T follicular helper cell (primary cell): ENCODE measurements at places on chromosomes 12 and 14.

- no peak for DNase-seq
Observed at GRCh38 chr12:11836282-11837151, 187.0 kb downstream of the ETV6 start.

- DNase-seq = no peak
Observed at GRCh38 chr14:53048631-53049030, 97.8 kb upstream of the FERMT2 start.

DNA sequence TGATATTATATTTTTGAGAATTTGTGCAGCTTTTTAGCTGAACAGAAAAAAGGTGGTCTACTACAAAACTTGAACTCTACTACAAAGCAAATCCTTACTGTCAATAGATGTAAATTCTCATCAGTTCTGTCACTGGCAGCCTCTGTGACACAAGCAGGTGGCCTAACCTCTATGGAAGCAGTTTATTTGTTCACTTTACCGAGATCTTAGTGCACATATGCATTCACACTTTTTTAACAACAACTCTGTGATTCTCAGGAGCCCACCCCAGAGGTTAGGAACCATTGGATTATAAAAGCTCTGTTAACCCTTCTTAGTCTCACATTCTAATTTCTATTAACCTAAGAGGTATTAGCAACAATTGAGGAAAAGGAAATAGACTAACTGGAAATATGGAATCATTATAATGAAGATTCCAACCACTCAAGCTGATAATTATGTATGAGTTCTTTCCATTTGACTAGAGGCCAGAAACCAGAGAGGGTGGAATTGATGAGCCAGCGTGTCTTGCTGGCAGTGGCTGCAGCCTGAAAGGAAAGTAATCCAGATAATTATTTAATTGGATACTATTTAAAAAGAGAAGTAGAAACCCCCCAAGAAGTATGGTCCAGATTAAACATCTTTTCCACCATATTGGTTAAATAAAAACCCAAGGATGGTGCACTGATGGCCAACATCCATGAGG lies 451.1 kb downstream of the TMEM117 start:
- DNase-seq = no peak

GRCh38 chr14:92437309-92437708 lies 76.3 kb upstream of the RIN3 start:
- DNase-seq = no peak

GRCh38 chr12:55728186-55728938 lies 447 bp downstream of the CD63 start:
- DNase-seq = no peak

DNA sequence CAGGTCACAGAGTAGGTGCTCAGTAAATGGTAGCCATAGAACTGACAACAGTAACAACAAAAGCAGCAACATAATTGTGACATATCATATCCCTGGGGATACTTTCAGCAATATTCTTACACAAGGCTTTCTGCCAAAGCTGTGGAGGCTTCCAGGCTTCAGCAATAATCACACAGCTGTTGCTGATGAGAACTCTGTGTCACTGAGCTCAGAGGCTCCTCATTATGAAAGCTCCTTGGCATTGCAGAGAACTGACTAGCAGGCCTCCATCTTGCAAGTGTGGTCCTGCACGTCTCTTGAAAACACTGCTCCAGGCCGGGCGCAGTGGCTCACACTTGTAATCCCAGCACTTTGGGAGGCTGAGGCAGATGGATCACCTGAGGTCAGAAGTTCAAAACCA lies 97.3 kb upstream of the BTG1 start:
- no peak for DNase-seq

DNA sequence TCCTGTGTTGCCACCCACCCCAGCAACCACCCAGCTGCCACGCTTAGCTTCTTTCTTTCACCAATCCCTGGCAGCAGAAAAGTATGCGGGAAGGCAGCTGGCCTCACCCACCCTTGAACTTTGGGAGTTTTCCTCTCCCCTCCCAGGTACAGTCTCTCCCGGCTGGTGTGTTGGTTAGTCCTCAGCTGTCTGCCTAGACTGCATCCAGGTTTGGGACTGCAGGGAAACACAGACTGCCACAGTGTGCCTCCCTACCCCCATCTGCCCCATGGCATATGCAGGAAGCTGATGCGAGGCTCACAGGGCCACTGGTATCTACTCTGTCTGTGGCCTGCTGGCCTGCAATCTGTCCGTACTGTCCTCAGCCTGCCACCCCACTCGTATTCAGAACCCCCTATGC lies 2.1 kb downstream of the CD9 start:
- DNase-seq = no peak

- DNase-seq = no peak
Observed at GRCh38 chr14:72722201-72722785, 171.6 kb downstream of the DPF3 start.

DNA sequence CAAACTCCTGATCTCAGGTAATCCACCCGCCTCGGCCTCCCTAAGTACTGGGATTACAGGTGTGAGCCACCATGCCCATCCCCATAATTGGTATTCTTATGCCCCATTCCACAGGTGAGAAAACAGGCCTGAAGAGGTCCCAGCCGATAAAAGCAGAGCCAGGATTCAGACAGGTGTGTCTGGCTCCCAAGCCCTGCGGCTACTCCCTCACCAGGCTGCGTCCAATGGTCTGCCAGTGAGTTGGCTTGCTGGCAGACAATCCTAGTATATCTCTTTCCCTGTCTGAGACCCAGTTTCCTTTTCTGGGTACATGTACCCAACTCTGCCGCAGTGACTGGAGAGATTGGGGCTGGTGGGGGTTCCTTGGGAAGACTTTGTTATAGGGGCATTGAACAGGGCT lies 1.9 kb upstream of the TSPAN9 start:
- no peak for DNase-seq

DNA sequence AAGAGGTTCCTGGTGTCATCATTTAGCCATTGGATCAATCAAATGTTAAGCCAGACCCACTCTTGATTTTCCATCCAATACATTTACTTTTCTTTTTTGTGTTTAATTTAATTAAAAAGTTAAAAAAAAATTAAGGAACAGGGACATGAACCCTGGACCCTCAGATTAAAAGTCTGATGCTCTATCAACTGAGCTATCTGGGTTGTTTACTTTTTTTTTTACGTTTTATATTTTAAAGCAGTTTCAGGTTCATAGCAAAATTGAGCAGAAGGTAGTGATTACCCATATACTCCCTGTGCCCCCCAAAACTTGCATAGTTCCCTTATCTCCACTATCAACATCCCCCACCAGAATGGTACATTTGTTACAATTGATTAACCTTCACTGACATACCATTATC lies 3.0 kb upstream of the ACOT4 start:
- no peak for DNase-seq

DNA sequence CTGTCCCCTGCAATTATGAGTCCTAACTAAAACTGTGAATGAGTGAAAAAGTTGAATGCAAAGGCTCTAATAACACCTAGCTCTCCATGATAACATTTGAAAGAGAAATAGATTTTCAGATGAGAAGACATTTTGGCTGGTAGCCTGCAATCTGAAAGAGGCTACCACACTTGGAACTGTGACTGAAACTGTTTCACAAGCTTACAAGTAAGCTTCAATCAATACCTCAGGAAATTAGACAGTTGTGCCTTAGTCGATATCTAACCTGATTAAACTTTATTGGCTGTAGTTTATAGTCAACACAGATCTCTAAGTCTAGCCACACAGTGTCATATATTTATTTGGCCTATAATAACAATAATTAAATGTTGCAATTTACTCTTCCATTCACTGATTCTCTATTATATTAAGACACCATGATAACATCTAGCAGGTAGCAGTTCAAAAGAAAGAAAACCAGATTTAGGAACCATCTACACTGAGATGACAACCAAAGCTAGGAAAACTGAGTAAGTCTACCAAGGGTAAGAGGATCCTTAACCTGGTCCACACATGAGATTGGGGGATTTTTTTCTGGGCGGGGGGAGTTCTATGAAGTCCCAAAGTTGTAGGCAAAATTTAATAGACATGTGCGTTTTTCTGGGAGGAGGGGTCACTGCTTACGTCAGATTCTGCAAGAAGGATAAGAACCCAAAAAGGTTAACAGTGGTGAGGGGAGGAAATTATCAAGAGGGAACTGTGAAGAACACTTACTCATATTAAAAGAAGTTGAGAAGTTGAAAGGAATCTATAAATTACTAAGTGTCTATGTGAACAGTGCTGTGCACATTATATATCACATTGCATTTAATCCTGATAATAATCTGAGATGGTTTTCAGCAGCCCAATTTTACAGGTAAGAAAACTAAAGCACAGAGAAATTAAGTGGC lies 65.8 kb downstream of the NUMB start:
- DNase-seq = no peak

GRCh38 chr12:44148936-44149335 lies 313.1 kb downstream of the TMEM117 start:
- DNase-seq = no peak

- no peak for DNase-seq
Observed at GRCh38 chr12:94951071-94951934, 52.2 kb downstream of the NDUFA12 start.

DNA sequence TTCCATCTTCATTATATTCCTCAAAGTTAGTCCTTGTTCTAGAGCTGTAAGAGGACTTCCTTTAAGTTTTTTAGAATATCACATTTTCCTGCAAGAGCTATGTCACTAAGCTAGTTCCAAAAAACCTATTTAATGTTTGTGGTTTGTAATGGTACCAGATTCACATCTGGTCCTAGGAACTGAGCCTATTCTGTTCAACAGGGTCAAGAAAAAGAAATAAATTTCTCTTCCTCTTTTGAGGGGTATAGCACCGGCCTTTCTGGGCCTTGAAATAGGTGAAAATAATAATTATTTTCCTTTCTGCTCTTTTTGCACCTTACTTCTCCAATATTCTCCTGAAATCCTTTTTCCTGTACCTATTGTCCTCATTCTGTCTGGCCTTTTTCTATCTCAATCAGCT lies 3.6 kb upstream of the STXBP6 start:
- DNase-seq = no peak

DNA sequence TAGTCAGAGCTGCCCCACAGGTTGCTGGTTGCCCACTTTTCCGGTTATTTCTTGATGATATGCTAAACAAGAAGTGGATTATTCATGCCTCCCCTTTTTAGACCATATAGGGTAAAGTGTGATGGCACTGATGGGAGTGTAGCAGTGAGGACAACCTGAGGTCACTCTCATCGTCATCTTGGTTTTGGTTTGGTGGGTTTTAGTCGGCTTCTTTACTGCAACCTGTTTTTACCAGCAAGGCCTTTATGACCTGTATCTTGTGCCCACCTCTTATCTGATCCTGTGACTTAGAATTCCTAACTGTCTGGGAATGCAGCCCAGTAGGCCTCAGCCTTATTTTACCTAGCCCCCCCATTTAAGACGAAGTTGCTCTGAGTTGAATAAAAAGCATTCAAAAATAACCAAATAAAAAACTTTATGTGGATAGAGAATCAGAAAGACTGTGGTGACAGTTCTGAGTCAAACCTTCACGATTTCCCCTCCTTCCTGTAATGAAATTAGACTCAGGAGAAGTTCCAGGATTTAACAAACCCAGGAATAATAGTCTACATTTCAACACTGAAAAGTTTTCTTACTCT lies 144.2 kb downstream of the PAWR start:
- no peak for DNase-seq

DNA sequence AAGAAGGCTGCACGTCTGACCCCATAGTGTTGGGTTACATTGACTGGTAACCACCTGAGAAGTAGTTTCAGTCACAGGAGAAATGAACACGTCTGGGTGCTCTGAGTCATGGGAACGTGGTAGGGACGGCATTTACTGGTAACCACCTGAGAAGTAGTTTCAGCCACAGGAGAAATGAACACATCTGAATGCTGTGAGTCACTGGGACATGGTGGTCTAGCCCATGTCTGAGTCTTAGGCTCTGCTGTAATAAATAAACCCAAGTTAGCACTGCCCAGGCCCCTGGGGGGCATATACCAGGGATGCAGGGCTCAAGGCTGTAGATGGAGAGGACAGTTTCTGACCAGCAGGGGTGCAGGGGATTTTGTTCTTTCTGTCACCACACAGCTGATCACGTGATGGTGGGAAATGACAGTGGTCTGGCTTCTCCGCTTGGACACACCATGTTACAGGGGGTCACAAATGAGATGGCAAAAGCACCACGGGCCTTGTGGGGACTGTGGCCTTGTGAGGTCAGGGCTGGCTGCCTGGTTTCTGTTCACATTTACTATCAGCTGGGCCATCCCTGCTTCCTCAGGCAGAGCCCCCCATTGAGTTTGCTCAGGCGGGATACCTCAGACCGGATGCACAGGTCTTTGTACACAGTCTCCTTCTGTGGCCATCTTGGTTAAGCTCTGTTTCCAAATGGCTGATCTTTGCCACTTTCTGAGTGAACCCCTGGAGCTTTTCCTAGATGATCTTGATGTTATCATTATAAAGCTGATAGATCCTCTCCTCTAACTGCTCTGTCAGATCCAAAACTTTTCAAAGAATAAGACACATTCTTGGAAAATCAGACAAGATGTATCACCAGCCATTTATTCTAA lies 9.8 kb upstream of the C12orf42 start:
- no peak for DNase-seq

DNA sequence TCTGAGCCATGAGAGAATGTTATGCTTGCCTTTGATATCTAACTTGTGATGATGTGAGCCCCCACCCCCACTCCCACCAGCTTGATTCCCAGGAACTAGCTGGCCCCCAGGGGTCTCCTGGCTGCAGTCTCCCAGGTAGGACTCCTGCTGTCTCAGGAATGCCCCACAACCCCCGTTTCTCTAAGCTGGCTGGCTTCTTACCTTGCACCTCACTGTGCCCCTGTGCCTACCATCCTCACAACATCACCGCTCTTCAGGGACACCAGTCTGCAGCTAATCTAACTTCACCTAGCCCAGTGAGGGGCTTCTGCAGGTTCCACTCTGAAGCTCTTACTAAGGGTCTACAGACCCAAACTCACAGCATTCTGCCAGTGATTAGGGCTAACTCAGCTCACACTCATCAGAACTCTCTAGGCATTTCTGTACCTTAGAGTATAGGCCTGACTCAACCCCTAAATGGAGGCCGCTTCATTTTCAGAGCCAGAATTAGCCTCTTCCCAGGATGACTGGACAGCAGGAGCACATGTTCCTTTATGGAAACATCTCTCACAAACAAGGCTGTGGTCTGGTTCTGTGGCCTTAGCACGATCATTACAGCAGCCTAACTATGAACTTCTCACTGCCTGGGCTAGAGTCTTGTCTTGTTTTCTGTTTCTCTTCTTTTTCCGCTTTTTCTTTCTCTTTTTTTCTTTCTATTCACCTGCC lies 72.8 kb upstream of the IFNG-AS1 start:
- no peak for DNase-seq
